ENCODE measurements at places on chromosomes 7 and 10.

GRCh38 chr7:137942484-137943115 is 59.3 kb downstream of the CREB3L2 start:
- DNase-seq = no peak

DNA sequence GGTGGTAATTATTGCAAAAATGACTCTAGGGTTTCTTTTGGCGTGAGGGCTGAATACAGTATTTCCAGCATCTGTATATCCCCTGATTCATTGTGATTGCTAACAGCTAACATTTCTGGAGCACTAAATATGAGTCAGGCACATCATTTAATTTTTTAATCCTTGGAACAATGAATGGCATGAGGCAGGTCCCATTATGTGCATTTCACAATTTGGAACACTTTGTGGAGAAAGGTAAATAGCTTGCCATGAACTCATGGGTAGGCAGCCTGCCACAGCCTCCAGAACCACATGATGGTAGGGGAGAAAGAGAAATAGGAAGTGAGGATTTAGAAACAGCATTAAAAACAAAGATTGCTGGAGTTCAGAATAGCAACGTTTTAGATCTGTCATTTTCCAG is 1.7 kb downstream of the NPTX2 start:
- DNase-seq = no peak

GRCh38 chr7:123714296-123715080 is 34.3 kb downstream of the WASL start:
- DNase-seq = no peak

DNA sequence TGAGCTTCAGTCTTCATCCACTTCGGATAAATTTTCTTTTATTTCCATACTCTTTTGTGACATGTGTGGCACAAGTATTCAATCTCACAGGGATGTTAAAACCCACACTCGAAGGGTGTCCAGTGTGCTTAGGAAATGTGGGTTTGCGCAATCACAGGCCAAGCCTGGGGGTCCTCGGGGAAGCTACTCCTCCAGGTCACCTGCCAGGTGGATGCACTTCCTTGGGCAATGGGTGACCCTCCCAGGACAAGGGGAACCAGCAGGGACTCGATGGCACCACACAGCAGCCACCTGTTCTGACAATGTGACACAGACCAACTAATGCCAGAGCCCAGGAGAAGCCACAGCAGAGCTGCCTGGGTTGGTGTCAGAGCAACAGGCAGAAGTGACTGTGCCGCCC is 39.0 kb downstream of the PARP12 start:
- no peak for DNase-seq

DNA sequence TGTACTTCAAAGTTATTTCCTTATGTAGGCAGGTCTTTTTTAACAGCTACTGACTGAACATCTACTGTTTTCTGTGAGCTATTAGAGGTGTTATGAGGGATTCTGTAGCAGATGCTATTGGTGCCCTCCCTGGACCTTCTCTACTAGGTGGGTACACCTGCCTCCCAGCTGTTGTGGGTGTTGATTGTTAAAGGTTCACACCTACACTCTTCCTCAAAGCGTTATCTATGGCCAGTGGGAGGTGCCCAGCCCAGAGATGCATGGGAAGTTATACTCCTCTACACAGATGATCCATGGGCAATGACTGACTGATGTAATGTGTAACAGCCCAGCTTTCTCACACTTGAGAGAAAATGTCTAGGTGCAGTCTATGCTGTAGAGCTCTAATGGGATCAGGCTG is 127.7 kb downstream of the PRKG1 start:
- no peak for DNase-seq
